DMS79 (cell line): ENCODE measurements at places on chromosomes 6 and 20.

DNA sequence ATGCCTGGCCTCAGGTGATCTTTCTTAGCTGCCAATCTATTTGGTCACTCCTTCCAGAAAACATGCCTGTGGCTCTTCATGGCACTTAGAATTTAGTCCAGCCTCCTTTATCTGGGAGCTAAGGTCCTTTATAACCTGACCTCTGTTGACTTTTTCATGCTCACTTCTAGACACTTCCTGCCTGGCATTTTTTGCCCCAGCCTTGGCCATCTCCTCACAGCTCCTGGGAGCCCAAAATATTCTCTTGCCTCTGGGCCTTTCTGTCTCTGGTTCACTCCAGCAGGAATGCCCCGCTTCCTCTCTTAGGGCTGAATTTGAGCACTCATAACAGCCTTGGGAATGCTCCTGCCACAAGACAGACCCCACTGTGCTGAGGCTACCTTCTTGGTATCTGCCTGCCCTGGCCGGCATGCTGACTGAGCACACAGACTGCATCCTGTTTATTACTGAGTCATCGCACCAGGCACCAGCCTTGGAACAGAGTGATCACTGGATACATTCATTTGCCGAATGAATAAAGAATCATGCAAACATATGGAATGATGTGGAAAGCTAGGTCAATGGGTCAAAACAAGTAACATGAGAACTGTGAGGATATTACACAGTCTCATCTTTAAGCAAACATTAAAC lies 5.8 kb upstream of the EEF1E1 start:
- no peak for DNase-seq

DNA sequence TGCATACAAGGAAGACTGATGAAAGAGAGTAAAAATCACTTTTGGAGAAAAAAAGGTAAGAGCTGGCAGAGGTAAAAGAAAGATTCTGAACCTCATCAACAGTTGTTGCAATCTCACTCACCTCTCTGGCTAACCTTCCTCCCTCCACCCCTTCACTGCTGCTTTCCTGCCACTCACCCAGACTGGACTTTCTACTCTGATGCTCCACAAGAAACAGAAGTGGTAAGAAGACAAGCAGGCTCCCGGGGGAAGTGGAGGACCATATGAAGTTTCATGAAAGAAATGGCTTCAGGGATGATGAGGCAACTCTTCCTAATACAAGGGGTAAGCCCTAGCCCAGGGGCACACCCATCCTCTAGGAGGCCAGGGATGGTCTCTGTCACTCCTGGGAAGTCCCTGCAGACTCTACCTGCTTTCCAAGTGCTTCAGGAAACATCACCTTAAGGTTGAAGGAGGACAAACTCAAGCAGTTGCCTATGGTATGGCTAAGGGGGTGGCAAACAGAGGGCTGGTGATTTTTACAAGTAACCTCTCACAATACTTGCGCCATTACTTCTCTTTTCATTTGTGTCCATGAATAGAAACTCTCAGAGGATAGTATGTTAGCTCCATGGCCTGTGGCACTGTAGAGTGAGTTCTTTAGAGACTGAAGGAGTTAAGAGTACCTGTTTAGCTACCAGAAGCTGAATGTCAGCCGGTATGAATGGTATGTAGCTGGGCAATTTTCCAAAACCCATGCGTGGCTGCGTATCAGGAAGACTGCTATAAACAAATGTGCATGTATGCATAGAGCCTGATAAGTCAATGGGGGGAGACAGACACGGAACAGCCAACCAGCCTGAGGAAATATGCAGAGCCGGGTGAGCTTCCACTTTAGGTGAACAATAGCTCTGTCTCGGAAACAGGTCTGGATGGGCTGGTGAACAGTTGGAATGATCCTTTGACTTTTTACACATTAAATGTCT lies 112.0 kb downstream of the BACH2 start:
- DNase-seq = peak; percentile 83

DNA sequence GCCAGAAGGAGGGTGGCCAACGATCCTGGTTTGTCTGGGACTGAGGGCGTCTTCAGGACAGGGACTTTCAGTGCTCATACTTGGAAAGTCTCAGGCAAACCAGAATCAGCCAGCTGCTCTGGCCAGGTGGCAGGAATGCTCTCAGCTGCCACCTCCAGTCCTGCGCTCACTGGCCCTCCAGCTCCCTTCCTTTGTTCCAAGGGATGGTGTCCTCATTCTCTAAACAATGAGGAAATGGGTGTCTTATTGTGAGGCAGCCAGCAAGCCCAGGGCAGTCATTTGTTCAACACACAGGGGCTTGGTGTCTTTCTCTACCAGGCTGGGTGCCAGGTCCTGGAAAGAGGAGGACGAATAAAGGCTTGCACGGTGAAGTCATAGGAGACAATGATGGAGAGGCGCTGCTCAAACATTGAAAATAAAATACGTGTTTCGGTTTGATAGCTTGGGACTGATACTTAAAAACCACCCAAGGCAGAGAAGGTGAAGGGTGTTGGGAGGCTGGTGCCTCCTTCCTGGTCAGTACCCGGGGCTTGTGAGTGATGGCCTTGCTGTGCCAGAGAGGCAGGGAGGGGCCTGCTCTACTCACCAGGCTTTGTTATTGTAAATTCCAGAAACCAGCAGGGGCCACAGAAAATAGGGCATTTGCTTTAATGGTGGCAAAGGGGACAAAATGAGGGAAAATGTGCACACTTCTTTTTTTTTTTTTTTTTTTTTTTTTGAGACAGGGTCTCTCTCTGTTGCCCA lies 11.3 kb upstream of the TMEM181 start:
- no peak for DNase-seq

DNA sequence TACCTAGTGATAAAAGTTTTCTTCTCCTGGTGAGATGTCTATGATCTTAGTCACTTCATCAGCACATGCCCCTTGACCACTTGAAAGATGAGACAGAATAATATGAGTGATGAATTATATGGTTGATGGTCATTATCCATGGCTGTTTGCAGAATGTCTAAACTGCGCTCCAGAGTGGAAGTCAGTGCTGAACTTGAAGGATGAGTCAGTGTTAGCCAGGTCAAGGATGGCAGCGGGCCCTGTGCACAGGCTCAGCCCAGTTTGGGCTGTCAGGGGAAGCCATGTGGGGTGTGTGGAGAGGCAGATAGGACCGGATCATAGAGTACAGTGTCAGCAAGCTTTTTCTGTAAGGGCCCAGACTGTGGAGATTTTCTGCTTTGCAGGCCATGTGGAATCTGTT lies 67.2 kb upstream of the KIF25 start:
- no peak for DNase-seq

DNA sequence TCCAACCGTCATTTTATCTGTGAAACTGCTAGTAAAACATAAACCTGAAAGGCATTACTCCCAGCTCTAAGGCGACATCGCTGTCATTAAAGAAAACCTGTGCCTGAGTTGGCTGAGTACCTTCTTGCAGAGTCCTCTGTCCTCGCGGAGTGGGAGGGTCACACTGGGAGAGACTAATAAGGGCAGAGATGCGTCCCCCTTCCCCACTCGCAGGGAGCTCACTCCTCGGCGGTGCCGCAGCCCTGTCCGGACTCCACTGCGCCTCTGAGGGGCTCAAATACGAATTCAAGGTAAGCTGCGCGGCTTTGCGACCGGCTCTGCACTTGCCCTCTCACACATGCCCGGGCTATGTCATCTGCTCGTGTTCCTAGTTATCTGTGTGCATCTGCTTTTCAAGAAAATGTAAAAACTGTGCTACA lies at the start of gene COL19A1:
Gene COL19A1, plus strand, starts transcription at position 206 of the 419 bp plus-strand sequence. CDS start 13,012 bp downstream, outside the sequence.
- DNase-seq = no peak

GRCh38 chr6:105087571-105088211 lies 92.1 kb downstream of the POPDC3 start:
- peak; percentile 11 for DNase-seq

- DNase-seq = no peak
These were observed 300.4 kb downstream of the TAF4 start for GRCh38 chr20:61765081-61765870.

GRCh38 chr20:24470746-24471582 lies 1.5 kb downstream of the SYNDIG1 start:
- no peak for DNase-seq

DNA sequence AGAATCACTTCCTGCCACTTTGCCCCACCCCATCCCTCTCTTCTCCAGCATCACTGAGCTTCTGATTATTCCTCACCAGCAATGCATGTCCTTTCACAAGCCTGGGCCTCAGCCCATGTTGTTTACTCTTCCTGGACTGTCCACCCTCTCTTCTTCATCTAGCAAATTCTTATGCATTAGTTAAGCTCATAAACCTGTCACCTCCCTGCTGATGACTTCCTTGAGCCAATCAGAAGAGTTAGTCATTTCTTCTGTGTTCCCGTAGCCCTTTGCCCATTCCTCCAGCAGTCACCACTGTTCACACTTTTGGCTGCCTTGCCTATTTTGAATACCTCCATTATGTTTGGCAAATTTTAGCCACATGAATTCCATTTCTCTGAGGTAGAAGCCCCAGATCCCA lies 4.1 kb upstream of the CRYBG1 start:
- DNase-seq = no peak

DNA sequence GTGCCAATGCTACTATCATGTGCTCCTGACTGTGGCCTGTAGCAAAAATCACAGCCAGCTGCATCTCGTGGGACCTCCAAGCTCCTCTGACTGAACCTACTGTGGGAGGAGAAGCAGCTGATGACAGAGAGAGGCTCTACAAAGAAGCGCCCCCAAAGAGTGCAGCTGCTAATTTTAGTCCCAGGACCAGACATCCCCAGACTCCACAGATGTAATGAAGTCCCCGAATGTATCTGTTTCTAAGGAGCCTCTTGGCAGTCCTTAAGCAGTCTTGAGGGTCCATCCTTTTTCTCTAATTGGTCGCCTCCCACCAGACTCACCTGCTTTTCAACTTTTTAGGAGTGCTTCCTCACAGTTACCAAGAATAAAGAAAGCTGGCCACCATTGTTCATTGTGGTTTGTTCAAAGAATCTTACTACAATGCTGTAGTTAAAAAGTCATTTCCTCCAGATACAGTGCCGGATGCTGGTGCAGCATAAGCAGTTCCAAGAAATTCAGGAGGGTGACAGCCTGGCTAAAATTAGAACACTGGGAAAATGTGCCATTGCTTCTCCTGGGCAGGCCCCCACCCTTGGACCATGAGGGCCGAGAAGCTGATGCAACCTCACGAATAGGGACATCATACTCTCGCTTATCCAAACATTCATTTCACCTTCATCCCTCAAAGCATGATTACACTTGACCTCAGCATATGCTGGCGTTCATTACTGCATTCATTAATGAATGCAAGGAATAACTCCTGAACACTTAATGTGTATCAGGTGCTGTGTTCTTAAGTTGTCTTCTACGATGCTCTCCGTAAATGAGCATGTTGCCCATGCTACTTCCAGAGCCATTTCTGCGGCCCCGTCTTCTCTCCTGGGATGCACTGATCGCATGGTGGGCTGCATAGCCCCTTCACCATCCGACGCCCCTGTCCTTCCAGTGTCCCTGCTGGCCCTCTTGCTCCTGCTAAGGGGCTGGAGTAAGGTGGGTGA lies 66.4 kb downstream of the LY86 start:
- DNase-seq = no peak

- DNase-seq = no peak
These were observed 20.0 kb upstream of the NFATC2 start for GRCh38 chr20:51562332-51563173.

- DNase-seq = no peak
These were observed 96.3 kb downstream of the MRPL14 start for GRCh38 chr6:44030812-44031454.

- no peak for DNase-seq
These were observed 13.1 kb downstream of the KCNS1 start for GRCh38 chr20:45087814-45088213.

DNA sequence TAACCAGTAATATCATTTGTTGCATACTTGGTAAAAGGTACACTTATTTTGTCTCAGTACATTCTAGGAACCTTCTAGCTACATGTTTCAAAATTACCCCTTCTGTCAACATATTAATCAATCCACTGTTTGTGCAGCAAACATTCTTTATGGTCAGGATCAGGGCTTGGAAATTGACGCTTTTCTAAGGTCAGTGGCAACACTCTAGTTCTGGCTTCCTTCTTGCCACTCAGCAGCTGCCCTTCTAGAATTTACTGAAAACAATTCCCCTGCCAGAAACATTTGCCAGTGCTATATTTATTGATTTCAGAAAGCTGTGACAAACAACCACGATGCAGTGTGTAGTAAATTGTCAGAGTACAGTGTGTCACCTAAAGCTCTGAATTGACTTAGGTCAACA lies 84.7 kb upstream of the FBXL4 start:
- DNase-seq = no peak

DNA sequence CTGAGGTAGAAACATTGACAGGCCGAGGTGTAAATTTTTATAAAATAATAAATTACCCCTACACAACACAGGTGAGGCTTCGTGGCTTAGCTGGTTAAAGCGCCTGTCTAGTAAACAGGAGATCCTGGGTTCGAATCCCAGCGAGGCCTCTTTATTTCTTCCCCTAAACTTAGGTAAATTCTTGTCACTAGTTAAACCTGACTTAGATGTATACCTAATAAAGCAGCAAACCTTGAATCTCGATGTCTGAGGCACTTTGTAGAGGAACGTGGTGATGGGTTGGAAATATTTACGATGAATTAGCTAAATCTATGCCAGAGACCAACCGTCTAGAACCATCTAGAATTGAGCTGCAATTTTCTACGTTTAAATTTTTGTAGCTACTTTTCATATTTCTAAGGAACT lies 185.6 kb downstream of the OR2B2 start:
- DNase-seq = no peak

GRCh38 chr20:1803932-1804501 lies 91.2 kb upstream of the SIRPA start:
- DNase-seq = no peak

GRCh38 chr6:159819932-159820640 lies 20.0 kb downstream of the PNLDC1 start:
- no peak for DNase-seq

DNA sequence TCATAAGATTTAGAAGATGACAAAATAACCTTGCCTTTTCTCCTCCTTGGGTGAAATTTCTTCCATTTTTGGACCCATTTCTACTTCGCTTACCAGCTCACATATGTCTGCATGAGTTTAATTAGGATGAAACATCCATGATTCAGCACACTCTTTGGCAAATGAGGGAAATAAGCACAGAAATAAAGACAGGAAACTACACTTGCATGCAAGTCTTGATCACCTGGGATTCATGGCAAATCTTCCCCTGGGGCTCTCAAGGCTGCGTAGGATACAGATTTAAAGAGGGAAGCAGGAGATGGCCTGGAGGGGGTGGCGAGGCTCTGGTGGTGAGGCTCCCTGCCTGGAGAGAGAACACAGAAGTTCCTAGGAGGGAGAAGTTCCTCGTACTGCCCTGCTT lies 147.8 kb downstream of the EDN3 start:
- no peak for DNase-seq

GRCh38 chr6:12481850-12482249 lies 191.7 kb downstream of the EDN1 start:
- no peak for DNase-seq

- no peak for DNase-seq
These were observed 251.0 kb downstream of the CDH4 start for GRCh38 chr20:61503106-61503505.

DNA sequence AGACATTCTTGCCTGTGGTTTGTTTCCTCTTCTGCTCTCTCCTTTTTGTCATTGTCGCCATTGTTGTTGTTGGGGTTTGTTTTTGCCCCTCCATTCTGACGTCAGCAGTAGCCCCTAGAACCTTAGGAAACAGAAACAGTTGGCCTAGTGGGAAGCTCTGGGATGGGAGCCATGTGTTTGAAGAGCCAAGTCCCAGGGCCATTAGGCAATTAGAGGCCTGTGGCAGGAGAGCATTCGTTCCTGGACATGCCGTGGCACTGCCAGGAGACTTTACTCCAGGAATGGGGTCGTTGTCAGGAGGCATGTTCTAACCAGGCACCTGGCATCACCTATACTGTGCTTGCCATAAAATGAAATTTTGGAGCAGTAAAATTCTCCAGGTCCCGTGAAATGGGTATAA lies 39.7 kb downstream of the PPARD start:
- no peak for DNase-seq

GRCh38 chr6:89471287-89471867 lies 38.4 kb downstream of the ANKRD6 start:
- no peak for DNase-seq
